ENCODE measurements at places on chromosomes 3 and 15.
A peak's percentile ranks its signal among the peaks of the same experiment; 100 is the strongest.

DNA sequence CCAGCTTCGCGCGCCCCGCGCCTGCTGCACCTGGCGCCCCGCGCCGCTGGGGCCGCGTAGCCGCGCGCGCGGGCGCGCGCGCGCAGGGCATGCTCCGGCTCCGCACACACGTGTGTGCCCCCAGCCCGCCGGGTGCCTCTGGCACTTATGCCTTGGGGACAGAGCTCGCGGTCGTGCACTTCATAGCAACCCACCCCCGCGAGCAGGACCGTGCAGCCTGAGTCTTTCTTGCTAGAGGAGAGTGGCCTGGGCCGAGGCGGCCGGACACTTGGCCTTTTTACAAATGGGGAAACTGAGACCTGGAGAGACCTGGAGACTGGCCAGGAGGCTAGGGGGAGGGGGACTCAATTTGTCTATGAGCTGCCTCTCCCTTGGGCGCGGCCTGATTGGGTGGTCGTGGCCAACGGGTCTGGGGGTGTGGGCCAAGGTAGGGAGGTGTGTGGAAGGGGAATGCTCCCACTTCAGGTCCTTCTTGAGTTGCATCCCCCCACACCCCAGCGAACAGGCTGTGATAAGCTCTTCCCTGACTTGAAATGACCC lies 562 bp downstream of the NBEAL2 start:
- DNase-seq: no peak

- no peak for DNase-seq
These were observed 151.1 kb upstream of the OSTN start for GRCh38 chr3:191047930-191048329.

DNA sequence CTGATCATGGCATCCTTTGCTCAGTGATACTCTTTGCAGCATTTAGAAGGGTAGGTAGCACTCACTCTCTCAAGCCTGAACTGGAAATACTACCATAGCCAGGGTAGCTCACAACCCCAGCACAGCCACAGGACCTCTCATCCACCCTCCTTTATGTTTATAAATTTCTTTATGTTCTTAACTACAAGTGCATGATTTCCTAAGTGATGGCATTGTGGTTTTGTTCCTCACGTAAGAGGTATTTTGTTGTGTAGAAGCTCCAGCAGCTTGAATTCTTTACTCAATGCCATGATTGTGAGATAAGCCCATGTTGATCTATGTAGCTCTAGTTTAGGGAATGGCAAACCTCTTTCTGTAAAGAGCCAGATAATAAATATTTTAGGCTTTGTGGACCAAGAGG lies 7.9 kb upstream of the RTP3 start:
- no peak for DNase-seq

- no peak for DNase-seq
These were observed 6.7 kb upstream of the SRP14 start for GRCh38 chr15:40045572-40046217.

DNA sequence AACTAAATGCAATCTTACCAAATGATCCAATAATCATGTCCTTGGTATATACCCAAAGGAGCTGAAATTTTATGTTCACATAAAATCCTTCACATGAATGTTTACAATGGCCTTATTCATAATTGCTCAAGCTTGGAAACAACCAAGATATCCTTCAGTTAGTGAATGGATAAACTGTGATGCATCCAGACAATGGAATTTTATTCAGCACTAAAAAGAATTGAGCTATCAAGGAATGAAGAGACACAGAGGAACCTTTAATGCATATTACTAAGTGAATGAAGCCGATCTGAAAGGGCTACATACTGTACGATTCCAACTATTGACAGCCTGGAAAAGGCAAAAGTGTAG lies 168.4 kb downstream of the PDE8A start:
- no peak for DNase-seq

DNA sequence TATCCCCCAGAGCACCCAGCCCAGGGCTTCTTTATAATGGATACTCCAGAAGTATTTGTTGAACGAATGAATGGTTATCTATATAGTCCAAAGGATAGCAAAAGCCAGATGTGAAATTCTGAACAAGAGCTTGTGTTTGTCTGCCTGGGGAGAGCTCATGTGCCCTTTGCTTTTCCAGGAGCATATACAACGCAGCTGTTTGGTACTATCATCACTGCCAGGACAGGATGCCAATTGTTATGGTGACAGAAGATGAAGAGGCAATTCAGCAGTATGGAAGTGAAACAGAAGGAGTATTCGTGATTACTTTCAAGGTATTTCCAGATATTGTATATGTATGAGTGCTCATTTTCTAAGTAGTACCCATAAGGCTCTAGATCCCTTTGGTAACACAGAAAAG lies 15.2 kb downstream of the DIS3L start:
- DNase-seq: no peak

- peak; percentile 36 for DNase-seq
These were observed 129.8 kb downstream of the NSMCE3 start for GRCh38 chr15:29139540-29140459.

- no peak for DNase-seq
These were observed 148.4 kb downstream of the RTP4 start for GRCh38 chr3:187516446-187517185.

DNA sequence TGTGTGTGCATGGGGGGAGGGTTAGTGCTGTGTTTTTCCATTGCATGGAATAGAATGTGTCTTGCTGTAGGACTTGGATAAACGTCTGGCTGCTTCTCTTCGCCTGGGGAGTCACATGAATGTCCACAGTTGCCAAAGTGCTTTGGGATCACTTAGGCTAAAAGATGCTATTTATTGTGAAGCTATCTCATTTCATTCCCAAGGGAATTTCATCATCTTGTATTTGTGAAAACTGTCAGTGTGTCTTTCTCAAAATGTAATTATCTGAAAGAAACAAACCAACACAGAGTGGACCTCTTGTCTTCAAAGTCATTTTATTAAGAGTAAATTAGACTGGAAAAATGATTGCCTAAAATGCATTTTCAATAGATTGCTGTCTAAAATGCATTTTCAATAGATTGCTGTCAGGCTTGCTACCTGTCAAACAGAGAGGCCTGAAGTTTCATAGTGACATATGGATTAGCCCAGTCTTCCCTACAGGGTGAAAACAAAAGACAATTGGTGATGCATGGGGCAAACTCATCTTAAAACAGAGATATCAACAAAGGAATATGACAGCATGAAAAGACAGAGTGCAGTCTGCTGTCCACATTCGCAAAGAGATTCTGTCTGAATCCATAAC lies 117.1 kb upstream of the GOLIM4 start:
- DNase-seq: no peak

GRCh38 chr3:10377148-10377725 lies 56.3 kb upstream of the SEC13 start:
- DNase-seq: no peak

GRCh38 chr15:99109555-99110021 lies 4.7 kb downstream of the SYNM start:
- DNase-seq: no peak

DNA sequence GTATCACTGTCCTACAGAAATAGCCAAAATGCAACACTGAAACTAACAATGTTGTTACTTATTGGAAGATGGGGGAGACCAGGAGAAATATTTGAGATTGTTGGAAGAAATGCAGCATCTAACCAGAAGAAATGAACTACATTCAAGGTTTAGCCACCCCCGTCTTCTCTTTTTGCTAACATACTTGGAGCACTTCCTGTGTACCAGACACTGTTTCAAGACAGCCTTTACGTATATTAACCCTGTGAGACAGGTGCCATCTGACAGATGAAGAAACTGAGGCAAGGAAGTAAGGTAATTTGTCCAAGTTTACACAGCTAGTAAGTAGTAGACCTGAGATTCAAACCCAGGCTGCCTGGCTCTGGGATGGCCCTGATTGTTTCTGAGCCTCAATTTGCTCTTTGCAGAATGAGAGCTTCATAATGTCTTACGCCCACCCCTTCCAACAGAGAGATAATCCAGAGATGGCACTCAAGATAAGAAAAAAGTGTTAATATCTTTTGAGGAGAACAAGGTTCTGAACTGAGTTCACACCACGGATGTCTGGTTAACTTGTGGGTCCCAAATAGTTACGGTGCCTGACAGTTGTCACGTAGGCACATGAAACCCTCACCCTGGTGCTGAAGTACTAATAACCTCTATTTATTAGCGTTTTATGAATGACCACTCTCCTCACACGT lies 26.1 kb downstream of the RASGRP1 start:
- DNase-seq: no peak

- DNase-seq: peak; percentile 71
These were observed at the start of gene OXSM for GRCh38 chr3:25789596-25790556. OXSM (plus strand) TSS chr3:25790090; CDS start chr3:25791021, 931 bp downstream.

GRCh38 chr15:86555098-86555497 lies 475.4 kb downstream of the AGBL1 start:
- DNase-seq: no peak

DNA sequence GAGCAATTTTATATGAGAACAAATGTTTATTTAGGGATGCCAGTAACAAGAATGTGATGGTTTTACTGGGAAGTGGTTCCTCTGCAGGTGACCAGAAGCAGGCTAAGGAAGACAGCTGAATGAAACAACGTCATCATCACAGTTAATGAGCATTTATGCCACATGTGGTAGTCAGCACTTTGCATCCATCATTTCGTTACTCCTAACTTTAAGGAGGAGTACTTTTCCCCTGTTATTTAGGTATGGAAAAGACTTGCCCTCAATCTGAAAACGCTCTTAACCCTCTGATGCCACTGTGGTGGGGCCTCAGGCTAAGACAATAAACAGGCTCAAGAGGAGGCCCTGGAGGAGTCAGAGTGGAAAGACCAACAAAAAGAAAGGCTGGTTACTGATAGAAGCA lies 31.2 kb downstream of the INTS14 start:
- no peak for DNase-seq

DNA sequence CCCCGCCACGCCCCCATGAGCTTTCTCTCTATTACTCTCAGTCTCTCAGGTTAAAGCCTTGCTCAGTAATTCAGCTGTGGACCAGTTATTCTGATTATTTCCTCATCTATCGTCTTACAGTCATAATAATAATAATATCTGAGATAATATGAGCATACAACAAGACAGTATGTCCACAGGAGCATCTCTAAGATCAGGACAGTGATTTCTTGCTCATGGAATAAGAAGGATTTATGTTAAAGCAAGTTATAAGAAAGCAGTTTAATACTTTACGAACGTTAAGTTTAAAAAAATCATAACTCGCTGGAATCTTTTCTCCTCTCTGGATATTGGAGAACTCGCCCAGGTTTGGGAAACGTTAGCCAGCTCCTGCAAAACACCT lies 643 bp upstream of the LMCD1 start:
- no peak for DNase-seq

DNA sequence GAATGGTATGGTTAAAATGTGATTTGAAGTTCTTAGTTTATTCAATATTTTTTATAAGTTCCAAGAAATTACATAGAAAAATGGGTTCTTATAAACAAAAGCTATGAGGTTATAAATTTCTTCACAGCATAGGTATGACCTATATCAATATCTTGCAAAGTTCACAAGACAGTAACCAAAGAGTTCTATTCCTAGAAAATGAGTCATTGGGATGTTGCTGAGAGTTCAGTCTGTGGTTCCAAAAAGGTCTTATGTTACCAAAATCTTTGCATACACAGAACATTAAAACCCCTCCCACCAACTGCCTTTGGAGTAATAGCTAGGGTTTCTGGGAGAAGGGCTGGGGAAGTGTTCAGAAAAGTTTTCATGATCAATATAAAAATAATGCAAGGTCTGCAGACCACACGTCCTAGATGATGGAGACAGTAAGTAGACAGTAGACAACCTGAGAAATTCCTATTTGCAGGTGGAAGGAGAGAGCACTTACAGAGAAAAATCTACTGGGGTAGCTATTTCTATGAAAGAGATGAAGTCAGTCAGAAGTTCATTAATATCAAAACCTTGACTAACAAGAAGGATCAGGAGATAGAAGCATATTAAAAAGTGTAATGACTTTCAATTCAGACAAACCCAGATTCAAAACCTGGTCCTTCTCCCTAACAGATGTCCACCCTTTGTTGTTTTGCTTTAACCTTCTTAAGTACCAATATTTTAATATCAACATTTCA lies 279.3 kb downstream of the KCNH8 start:
- DNase-seq: no peak

GRCh38 chr3:23932571-23932970 lies 12.5 kb upstream of the NR1D2 start:
- DNase-seq: no peak

- no peak for DNase-seq
These were observed 335.9 kb upstream of the KCNMB2 start for GRCh38 chr3:178200316-178200715.

GRCh38 chr3:188352196-188352927 lies 198.4 kb downstream of the LPP start:
- no peak for DNase-seq

- no peak for DNase-seq
These were observed 1.1 kb downstream of the CMTM7 start for GRCh38 chr3:32392536-32393302.

DNA sequence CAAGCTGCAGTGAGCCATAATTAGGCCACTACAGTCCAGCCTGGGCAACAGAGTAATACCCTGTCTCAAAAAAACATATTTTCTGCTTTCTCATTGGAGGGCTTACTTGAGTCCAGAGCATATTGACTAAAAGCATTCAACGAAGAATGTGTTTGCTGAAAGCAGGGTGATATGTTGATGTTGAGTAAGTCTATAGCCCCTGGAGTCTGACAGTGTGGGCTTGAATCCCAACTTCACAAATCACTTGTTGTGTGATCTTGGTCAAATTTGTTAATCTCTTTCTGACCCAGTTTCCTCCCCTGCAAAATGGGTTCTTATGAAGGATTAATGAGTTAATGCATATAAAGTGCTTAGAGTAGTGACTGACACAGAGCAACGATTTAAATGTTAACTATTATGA lies 403.9 kb downstream of the MECOM start:
- no peak for DNase-seq
